ENCODE measurements at places on chromosomes 7 and 10.

DNA sequence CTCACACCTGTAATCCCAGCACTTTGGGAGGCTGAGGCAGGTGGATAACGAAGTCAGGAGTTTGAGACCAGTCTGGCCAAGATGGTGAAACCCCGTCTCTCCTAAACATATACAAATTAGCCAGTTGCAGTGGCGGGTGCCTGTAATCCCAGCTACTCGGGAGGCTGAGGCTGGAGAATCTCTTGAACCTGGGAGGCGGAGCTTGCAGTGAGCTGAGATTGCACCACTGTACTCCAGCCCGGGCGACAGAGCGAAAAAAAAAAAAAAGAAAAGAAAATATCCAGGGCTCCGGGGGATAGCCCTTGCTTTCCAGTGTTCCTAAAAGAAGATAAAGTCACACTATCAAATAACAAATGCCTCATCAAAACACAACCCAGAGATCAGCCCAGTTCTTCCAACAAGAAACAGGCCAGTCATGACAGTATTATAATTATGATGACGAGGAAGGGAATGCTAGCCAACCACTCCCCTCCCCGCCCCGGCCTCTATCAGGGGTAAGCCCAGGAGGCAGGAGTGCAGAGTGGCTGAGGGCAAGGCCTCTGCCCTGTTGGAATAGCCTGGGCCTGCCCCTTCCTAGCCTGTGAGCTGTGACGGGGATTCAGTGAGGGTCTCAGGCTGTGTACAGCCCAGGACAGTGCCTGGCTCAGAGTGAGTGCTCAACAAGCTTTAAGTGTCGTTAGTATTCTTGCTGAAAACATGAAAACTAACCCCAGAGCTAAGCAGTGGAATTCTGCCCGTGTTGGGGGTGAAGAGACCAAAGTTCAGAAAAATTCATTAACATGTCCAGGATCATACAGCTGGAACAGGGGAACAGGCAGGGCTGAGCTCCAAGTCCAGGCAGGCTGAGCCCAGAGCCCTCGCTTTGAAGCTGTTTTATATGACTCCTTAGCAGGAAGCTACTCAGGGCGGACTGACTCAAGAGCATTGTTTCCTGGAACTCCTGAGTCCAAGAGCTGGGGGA is 54.3 kb downstream of the FAM241B start:
- no peak for DNase-seq

- DNase-seq: no peak
Observed at GRCh38 chr7:36311539-36311938, 78.1 kb upstream of the ANLN start.

- no peak for DNase-seq
Observed at GRCh38 chr7:29300026-29300480, 105.5 kb downstream of the CHN2 start.

GRCh38 chr7:43113622-43114457 is 1.4 kb downstream of the HECW1 start:
- DNase-seq: no peak

DNA sequence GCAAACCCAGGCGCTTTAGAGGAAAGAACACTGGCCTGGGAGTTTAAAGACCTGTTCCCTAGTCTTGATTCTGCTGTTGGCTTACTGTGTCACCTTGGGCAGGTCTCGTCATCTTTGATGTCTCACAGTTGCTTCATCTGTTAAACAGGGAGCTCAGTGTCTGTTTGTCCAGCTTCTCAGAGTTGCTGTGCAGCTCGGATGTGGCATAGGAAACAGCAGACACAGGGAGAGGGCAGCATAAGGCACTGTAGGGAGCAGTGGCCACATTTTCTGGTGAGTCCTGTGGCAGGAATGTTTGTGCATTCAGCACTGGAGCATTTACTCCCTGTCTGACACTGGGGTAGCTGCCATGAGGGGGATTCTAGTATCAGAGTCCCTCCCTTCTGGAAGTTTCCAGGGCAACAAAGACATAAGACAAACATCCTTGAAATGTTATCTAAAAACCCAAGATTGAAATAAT is 2.0 kb downstream of the REPIN1 start:
- DNase-seq: no peak

- DNase-seq: no peak
Observed at GRCh38 chr7:123210986-123211385, 11.2 kb upstream of the SLC13A1 start.

DNA sequence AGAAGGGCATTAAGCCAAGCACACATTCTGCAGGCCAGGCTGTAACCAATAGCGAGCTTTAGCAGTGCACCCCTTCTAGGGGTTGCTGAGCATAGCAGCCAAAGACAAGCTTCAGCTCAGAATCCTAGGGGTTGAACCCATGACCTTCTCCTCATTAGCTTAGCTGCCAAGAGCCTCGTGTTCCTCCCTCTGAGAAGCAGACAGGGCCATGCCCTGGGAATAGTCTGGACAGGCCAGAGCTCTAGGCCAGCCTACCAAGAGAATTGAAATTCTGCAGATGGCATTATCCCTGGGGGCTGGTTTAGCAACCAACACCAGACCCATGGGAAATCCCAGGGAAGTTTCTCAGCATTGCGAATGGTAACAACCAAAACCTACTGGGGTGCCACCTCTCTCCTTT is 77.2 kb downstream of the PLXNA4 start:
- no peak for DNase-seq

- no peak for DNase-seq
Observed at GRCh38 chr10:104589431-104589830, 51.7 kb upstream of the SORCS3 start.

GRCh38 chr7:140229101-140229525 is 52.3 kb upstream of the KDM7A start:
- DNase-seq: no peak

GRCh38 chr10:110083884-110084283 is 76.1 kb downstream of the ADD3 start:
- no peak for DNase-seq

GRCh38 chr7:3039787-3040186 is 3.9 kb downstream of the CARD11 start:
- no peak for DNase-seq

GRCh38 chr7:103711413-103711812 is 265.4 kb upstream of the SLC26A5 start:
- no peak for DNase-seq

DNA sequence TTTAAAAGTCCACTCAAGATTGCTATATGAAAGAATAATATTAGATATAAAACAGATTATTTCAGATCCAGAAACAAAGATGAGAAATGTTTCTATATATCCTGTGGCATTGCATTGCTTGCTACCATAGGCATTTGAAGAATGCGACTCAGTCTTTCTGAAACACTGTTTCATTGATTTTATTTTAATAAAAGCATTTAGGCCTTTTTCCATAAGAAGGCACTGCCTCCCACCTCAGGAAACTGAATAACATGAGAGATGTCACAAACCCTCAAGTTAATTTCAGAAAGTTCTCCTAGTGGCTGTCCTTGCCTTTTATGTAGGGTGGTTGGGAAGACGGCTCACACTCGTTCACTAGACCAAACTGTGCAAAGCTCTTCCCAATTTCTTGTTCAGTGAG is 23.3 kb downstream of the PRPS1L1 start:
- DNase-seq: no peak

- no peak for DNase-seq
Observed at GRCh38 chr10:127243490-127244272, 47.3 kb upstream of the INSYN2A start.

DNA sequence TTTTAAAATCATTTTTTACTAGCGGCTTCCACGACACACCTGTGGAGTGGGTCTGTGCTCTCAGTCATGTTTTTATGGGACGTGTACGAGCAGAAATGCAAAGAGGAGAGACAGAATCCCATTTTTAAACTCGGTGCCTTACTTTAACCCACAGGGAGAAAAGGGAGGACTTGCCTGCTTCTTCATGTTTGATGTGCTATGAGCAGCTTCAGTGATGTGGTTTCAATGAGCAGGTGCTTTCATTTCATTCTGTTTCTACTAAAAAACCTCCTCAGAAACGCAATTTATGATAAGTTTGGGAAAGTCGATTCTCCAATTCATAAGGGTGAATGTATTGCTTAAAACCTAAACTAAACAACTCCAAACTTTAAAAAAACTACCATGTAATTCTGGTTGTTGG is 537.2 kb downstream of the GATA3 start:
- no peak for DNase-seq

GRCh38 chr10:88879534-88880281 is at the start of gene STAMBPL1:
Gene STAMBPL1, plus strand, starts transcription at chr10:88880245. Its CDS starts 21,464 bp downstream, at chr10:88901709.
- DNase-seq: peak; percentile 22

DNA sequence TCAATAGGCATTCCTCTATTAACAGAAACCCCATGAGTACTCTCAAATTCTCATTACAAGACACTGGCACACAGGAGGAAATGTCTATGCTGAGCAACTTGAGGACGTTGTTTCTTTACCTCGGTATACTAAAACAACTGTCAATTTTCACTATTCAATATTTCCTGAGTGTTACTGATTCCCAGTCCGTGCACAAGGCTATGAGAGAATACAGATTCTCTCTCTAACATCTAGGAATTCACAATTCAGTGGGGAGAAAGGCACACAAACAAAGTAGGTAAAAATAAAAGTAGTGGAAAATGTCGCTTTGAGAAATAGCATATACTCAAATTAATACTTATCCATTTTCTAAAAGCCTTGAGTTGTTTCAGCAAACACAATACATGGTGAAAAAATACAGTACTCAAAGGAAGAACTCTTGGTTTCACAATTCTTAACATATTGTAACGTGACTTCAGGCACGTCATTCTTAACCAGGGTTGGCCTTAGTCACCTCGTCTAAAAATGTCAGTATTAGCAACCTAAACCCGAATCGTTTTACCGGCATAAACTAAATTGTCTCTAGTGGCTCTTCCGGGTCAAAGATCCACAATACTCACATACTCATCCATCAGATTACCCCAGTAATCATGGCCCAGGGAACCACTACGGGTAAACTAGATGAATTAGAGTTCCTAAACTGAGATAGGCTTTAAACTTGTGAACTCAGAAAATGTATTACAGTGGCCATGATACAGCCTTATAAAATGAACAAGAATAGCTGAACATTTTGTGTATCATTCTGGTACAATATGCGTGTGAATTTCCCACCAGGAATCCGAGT is 1.5 kb downstream of the IPMK start:
- no peak for DNase-seq

GRCh38 chr7:116200963-116201362 is 9.4 kb upstream of the TES start:
- DNase-seq: no peak

DNA sequence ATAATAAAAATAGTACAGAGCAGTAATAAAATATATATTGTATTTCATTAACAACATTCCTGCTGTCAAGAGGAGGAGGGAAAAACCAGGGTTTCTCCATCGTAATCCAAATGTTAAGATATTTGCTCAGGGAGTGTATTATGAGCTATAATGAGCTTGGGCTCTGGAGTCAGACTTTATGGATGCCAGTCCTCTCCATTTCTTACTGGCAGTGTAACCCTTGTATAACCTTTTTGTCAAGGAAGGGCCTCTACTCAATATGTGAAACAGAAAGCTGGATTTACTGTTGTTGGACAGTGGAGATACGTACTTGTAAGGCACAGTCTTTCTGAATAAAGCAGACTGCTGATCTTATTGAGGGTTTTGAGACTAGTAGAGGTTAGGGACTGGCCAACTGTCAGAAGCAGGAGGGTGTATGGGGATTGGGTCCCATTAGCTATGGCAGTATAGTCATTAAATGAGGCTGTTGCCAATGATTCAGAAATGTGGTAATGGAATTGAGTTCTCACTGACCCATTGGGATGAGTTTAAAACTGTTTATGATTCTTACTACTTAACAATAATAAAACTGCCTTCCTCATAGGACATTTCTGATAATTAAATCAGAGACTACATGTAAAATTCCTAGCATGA is 56.5 kb downstream of the ZNF277 start:
- no peak for DNase-seq

DNA sequence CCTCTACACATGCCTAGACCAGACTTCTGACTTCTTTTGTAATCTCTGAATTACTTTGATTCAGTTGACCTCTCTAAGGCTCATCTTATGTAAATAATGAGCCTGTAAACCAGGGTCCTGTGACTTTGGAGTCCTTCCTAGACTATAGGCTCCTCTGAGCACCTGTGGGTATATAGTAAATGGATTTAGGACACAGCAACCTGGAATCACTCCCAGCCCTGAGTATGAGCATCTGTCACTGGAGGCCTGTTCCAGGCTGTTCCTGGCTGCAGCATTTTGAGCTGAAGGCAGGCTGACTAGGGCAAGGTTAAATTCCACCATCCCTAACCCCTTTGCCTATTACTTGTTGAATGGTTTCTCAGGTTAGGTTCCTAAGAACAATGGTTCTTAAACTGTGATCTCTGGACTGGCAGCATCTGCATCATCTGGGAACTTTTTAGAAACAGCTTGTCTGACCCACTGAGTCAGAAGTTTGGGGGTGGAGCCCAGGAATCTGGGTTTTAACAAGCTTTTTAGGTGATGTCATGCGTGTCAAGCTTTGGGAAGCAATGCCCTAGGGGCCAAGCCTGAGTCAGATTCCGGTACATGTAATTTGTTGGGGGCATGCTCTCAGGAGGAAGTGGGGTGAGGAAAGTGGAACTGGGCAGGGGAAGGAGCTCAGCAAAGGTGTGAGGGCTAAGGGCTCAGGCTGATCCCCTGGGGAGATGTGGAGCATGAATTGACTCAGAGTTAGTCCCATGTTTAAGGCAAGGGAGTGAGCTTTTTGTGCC is 28.2 kb downstream of the MINDY4 start:
- DNase-seq: no peak

GRCh38 chr7:40986351-40986873 is 716.5 kb downstream of the INHBA start:
- peak; percentile 83 for DNase-seq

GRCh38 chr7:114133717-114134116 is 214.9 kb upstream of the PPP1R3A start:
- no peak for DNase-seq

GRCh38 chr7:148264933-148265557 is 325.5 kb upstream of the C7orf33 start:
- DNase-seq: no peak

- DNase-seq: no peak
Observed at GRCh38 chr7:141073641-141074161, at the start of gene TMEM178B. Gene TMEM178B, plus strand, starts transcription at chr7:141074064.

DNA sequence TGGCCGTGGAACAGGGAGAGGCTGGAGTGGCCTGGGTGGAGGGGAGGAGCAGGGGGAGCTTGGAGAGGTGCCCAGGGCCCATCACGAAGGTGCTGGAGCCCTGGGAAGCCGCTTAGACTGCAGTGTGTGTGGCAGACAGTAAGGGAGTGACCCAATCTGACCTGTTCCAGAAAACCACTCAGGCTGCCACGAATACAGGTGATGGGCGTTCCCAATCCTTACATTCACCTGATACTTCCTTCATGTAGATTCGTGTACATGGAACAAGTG is 161.7 kb downstream of the SVIL start:
- DNase-seq: no peak

GRCh38 chr10:75941223-75941801 is 509.9 kb downstream of the LRMDA start:
- DNase-seq: no peak
